ENCODE measurements at places on chromosomes 16 and 17. TPM values are rescaled to one million over a fixed set of nuclear protein-coding genes. Genes with fewer than 3 reads are reported as not detected.

Gene ODF4
- total RNA-seq = not detected

Gene MYL4
- not detected for total RNA-seq

Gene RHOT1
- 23.6 TPM for total RNA-seq

Gene NME3
- total RNA-seq = 26.6 TPM

Gene OR3A3
- total RNA-seq = not detected

Gene NTN1
- 0.54 TPM for total RNA-seq

Gene TMEM208
- total RNA-seq = 91.8 TPM

Gene SMIM5
- 1.1 TPM for total RNA-seq

Gene KANSL1
- total RNA-seq = 22.6 TPM

Gene NGFR
- 0.86 TPM for total RNA-seq

Gene SETD6
- total RNA-seq = 13.3 TPM
